ENCODE measurements at places on chromosomes 5 and 9.

DNA sequence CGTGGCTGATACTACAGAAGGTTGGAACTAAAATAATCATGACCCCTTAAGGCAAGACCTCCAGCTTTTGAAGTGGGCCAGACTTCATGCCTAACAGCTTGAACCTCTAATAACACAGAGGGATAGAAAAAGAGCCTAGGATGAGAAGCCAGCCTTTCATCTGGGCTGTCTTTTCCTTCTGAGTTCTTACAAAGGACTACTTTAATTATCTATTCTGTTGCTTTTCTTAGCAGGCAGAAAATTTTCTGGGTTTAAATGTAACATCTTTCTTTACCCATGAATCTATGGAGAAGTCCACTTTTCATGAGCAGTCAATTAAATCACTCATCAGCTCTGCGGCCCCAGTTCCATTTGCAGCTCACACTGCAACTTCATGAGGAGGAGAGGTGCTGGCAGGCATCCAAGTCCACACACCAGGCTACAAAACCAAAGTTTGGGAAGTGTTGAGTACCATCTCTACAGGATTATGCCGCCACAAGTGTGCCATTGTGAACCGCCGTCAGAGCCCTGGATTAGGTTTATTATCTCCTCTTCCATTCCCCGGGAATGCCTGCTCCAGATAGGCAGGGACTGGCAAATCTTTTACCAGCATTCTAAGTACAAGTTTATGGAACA, 192.0 kb downstream of the TLE4 start:
- no peak for DNase-seq

DNA sequence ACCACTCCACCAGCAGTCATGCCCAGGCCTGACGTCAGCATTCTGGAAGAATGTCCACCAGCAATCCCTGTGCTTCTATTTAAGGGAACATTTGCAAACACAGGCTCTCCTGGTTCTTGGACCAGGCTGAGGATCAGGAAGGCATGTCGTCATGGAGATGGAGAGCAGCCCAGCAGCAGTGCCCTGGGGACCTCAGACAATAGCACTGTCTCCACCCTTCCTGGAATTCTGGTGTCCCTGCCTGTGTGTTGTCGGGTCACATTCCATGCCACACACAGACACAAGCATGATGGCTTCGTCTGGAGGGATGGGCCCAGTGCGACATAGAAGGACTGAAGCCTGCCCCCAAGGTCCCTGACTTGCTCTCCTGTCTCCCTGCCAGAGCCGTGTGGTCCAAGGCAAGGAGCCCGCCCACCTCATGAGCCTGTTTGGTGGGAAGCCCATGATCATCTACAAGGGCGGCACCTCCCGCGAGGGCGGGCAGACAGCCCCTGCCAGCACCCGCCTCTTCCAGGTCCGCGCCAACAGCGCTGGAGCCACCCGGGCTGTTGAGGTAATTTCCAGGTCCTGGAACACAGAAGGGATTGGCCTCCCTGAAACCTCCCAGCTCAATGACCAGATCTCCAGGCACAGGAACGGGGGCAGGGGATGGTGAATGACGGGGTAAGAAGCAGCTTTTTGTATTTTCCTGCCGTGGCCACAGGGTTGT, 43.8 kb downstream of the STOM start:
- DNase-seq: no peak

GRCh38 chr5:2522372-2522771, 229.1 kb downstream of the IRX2 start:
- no peak for DNase-seq

DNA sequence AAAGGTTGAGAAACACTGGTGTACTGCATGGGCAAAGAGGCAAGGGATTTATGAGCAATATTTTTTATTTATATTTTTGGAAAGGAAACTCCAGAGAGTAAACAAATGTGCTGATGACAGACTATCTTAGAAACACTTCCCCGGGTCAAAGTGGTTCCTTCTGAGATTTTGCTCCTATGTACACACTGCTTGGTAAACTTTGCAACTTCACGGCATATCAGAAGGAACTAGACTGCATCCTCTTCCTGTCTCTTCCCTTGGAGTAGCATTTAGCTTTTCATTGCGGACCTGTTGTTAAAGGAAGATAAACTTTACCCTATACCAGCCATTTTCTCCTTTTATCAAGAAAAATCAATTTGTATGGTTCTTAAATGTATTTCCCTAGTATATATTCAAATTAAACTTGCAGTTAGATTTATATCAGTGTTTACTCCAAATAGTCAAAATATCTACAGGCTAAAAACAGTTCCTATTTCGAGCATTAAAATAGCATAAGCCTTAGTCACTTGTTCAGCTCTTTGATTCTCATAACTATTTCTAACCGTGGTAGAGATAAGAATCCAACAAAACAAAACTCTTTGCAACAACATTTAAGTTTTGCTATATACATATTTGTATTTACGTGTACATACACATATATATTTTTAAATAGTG, 48.0 kb upstream of the LRRC19 start:
- no peak for DNase-seq

DNA sequence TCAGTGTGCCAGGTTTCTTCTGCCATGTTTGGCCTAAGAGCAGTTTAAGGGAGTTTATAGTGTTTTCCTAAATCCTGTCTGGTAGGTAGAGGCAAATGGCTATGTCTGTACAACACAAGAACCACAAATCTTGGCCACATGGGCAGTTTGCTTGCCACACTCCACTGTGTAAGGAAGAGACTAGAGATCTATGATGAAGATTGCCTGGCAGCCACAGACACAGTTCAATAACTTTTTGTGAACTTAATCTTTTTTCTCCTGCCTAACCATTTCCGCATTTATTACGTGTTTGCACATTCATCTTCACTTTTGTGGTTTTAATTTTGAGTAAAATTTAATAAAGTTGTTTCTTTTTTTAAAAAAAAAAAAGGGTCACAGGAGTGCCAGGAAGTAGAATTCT, 5.8 kb downstream of the MFAP3 start:
- no peak for DNase-seq
